Foreskin keratinocyte (primary cell): ENCODE measurements at places on chromosomes 12 and 14. TPM values are rescaled to one million over a fixed set of nuclear protein-coding genes. Genes with fewer than 3 reads are reported as not detected.

DAAM1 gene
- 21.0 and 24.0 TPM in 2 replicates for polyA plus RNA-seq

FOXG1 gene
- polyA plus RNA-seq, result not detected in 2 replicates

COQ6 gene
- polyA plus RNA-seq, result 21.6 and 22.6 TPM in 2 replicates

DNA sequence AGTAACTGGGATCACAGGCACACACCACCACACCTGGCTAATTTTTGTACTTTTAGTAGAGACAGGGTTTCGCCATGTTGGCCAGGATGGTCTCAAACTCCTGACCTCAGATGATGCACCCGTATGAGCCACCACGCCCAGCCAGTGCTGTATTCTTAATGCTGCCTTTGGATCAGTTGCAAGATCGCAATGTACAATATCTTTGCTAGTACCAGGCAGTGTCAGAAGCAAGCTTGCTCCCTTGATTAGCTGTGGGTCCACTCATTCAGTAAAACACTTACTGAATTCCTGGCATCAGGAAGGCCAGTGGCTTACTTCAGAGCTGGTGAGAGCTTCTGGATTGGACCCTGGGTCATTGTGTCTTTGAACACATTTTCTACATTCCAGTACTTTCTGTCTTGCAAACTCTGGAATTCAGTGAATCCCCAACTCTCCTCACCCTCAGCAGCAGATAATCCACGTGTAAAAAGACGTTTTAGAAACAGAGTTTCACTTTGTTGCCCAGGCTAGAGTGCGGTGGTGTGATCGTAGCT is 1183.7 kb downstream of the AACS start:
- DNase-seq, result no peak

DNA sequence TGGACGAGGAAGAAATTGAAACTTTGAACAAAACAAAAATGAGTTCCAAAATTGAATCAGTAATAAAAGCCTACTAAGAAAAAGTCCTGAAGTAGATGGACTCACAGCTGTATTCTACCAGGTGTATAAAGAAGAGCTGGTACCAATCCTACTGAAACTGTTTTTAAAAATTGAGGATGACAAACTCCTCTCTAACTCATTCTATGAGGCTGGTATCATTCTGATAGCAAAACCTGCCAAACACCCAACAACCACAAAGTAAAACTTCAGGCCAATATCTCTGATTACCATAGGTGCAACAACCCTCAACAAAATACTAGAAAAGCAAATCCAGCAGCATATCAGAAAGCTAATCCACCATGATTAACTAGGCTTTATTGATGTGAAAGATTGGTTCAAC is 33.9 kb upstream of the LDHB start:
- DNase-seq, result no peak

DNA sequence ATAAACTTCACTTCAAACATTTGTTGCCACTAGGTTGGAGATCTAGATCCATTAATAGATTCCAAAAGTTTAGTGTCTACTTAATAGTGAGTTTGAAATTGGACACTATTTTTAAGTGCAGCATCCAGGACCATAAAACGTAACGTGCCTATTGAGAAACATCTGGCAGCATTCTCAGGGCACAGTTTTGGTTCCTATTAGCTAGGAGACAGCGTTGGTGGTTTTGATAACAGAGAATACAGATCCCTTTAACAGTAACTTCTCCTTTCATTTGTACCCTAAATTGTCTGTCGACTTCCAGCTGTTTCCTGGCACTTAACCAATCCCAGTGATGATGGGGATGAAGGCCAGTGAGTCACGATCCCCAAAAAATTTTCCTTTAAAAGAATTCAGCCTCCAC is 25.8 kb downstream of the KCNK10 start:
- no peak for DNase-seq
